ENCODE measurements at places on chromosomes 6 and 20.

GRCh38 chr20:40144581-40144980 is 544.5 kb downstream of the MAFB start:
- no peak for DNase-seq

- peak; percentile 43 for DNase-seq
Observed at GRCh38 chr6:99330159-99330558, 19.3 kb downstream of the FAXC start.

- DNase-seq = no peak
Observed at GRCh38 chr6:168201383-168201782, 118.2 kb downstream of the DACT2 start.

DNA sequence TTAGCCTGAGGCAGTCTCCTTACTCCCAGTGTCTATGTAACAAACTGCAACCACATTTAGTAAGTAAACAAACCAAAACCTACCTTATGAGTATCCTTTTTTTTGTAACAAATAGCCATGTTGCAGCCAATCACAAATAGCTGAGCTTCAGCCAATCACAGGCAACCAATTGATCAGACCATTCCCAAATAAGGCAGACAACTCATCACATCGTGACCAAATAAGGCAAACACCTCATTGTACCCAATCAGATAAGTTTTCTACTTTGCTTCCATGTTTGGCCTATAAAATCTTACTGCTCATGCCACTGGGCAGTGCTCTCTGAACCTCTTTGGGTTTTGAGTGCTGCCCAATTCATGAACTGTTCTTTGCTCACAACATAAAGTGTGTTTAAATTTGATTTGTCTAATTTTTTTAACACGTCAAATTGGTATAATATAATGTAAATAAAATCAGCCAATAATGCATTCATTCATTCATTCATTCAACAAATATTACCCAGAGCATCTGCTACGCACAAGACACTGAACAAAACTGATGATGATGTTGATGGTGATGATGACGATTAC is 117.8 kb downstream of the BCAS1 start:
- no peak for DNase-seq

DNA sequence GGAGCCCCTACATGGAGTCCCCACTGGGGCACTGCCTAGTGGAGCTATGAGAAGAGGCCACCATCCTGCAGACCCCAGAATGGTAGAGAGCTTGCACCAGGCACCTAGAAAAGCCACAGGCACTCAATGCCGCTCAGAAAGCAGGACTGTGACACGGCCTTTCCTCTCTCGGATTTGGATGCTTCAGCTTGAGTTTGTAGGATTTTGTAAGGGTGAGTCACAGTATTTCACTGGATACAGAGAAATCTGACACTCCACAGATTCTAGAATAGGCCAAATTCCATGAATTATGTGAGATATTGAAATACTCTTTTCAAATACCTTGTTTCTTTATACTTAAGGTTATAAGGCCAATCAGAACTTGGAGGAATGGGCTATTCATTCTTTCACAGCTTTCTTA is 424.5 kb downstream of the HTR1B start:
- DNase-seq = no peak

DNA sequence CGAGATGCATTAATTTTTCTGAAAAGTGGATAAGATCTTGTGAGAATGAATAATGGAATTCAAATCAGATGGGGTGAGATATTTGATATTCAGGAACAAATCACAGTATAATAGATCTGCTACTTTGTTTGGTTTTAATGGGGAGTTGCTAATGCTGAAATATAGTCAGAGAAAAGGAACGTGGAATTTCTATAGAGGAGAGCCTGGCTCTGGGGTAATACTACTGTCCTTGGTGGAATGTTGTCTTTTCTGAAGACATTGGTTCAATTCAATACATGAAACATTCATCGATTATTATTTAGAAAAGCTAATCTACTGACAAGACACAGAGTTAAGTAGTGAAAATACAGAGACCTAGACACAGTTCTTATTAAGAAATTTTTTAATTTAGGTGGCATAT is 108.6 kb downstream of the ESR1 start:
- no peak for DNase-seq

DNA sequence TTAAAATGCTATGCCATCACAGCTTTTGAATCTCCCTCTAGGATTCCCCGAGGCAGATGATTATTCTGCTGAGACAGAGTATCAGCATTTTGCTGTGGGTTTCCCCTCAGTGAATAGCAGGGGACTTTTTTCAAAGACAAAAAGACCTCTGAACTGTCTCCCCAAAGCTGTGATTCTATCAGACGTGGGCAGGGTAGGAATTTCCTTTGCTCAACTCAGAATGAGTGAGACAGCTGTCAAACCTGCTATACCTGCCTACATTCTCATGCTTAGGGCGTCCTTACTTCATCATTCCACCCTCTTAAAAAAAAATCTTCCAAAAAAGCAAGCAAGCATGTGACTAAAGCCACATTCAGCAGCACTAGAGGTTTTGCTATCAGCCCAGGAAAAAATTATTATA is 147.6 kb upstream of the FAM83B start:
- no peak for DNase-seq

GRCh38 chr6:90079560-90080490 is 185.6 kb downstream of the GJA10 start:
- DNase-seq = no peak

- DNase-seq = no peak
Observed at GRCh38 chr6:89828988-89829471, 650 bp upstream of the CASP8AP2 start.

- no peak for DNase-seq
Observed at GRCh38 chr6:133051240-133051639, 189.9 kb upstream of the EYA4 start.

DNA sequence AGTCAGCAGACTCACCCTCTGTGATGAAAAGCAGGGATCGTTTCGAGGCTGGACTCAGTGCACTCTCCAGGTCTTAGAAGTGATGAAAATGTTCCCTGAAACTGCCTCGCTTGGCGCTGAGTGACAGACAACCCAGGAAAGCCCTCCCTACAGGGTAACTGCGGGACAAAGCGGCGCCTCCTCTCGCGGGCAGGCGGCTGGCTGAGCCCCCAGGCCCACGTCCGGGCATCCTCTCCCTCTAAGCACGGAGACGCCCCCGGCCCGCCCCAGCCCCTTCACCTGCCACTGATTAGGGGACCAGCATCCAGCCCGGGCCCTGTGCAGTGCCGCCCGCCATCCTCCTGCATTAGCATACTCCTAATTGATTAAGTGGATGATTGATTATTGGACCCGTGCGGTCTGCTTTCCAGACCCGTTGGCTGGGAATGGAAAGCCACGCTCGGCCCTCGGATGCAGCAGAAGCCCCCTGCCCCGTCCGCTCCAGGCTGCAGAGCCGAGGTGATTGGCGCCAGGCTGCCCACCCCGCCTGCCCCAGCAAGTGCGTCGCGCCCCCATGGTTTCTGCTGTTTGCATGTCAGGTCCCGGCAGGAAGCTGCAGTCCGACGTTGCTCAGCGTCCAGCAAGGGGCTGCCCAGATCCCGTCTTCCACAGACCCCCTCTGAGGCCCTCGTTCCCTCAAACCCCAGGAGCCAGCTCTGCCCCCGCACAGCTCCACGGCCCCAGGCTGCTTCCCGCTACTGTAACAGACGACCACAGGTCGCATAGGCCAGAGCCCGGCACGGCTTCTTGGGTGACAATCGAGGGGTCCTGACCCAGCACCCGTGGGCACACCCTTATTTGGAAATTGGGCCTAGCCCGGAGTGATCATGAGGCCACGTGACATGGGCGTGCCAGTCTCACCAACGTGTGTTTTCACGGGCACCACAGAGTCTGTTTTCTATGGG is 131.6 kb downstream of the DLL1 start:
- no peak for DNase-seq

DNA sequence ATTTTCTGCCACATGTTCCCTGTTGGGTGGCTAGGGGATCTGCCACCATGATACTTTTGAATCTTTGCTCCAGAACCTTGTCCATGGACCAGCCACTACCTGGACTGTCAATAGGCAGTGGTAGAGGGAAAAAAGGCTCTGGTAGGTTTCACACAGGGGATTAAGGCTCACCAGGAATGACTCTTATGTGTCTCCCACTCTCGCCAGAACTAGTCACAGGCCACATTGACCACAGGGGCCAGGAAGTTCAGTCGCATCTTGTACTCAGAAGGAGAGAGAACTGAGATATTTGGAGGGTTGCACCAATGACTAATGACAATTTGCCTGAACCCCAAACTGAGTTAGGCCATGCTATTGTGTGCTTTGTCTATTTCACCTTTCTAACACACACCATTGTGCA is 23.6 kb upstream of the APCDD1L start:
- DNase-seq = no peak

DNA sequence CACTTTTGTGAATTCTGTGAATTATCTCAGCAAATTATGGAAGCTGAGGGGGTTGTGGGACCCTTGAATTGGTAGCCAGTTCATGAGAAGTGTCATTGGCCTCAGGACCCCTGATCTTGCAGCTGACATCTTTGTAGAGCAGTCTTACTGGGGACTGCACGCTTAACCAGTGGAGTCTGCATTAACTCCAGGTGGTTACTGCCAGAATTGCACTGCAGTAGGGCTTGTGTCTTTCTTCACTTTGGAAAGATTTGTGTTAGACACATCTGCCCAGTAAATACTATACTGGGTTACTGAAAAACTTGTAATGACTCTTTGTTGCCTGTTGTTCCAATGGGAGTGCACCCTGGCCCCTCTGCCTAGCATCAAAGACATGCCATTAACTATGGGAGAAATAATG is 21.2 kb upstream of the CDKN1A start:
- DNase-seq = no peak

DNA sequence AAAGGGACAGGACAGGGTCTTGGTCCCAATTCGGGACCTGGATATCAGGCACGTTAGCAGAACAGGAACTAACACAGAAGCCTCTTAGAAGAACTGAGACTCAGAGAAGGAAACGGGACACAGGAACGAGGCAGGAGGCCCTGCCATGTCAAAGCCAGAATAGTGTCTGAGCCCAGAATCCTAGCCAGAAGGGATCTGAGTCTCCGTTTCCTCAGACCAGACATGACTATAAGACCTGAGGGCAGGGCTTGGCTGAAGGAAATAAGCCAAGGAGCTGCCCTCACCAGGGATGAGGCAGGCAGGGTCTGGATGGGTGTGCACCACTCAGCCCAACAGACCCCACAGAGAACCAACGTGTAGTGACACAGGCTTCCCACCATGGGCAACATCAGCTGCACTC is 40.3 kb downstream of the TRERF1 start:
- DNase-seq = no peak

GRCh38 chr6:137494281-137494987 is at the start of gene OLIG3:
OLIG3 (minus strand) TSS chr6:137494394; CDS start chr6:137494170, 224 bp downstream.
- no peak for DNase-seq

GRCh38 chr6:111793711-111794111 is 79.5 kb downstream of the FYN start:
- peak; percentile 21 for DNase-seq

- DNase-seq = no peak
Observed at GRCh38 chr20:56166781-56167465, 81.6 kb upstream of the MC3R start.

GRCh38 chr6:155483858-155484257 is 28.2 kb upstream of the NOX3 start:
- no peak for DNase-seq

DNA sequence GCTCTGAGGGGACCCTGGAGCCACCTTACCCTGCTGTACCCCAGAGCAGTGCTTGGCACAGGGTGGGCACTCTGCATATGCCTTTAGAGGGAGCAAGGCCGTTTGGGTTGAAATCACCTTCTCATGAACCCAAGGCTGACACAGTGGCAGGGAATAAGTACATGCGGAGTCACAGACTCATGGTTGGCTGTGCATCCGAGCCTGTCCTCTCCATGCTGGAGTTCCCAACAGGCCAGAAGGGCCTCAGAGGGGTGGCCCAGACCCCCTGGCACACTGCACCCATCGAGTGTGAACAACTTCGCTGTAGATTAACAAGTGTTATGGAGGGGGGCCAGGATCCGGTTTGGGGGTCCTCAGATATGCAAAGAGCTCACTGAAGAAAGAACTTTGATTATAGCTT is 21.0 kb upstream of the IRF4 start:
- no peak for DNase-seq

DNA sequence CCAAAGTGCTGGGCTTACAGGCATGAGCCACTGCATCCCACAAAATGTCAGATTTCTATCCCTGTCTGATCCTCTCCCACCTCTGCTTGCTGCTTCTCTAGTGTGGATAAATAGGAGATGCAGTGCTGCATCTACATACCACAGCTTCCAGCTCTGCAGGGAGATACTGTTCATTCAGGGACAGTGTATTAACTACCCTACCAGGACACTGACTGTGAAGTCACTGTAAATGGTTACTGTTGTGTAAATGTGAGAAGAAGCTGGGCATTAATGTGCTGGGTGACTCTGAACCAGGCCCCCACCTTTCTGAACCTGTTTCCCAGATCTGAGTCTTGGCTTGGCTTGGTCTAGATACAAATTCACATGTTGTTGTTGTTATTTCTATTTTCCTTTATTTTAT is 488.6 kb upstream of the SULF2 start:
- no peak for DNase-seq

GRCh38 chr6:36139431-36139830 is 9.1 kb downstream of the MAPK13 start:
- no peak for DNase-seq

DNA sequence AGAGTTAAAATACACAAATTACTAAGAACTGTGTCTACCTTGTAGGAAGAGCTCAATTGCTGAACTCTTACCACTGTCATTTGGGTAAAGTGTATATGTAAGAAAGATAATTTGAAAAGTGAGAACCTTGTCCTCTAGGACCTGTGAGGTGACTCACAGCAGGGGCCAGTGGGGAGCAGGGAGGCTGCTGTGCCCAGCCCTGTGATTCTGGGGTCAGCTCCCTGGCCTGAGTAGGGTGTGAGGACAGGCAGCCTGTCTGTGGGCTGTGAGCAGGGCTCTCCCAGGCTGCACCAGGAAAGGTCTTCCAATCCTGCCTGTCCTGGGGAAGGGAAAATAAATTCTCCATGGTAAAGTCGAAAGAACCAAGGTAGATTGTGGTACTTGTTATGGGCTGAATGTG is 27.3 kb upstream of the SIRPG start:
- no peak for DNase-seq

DNA sequence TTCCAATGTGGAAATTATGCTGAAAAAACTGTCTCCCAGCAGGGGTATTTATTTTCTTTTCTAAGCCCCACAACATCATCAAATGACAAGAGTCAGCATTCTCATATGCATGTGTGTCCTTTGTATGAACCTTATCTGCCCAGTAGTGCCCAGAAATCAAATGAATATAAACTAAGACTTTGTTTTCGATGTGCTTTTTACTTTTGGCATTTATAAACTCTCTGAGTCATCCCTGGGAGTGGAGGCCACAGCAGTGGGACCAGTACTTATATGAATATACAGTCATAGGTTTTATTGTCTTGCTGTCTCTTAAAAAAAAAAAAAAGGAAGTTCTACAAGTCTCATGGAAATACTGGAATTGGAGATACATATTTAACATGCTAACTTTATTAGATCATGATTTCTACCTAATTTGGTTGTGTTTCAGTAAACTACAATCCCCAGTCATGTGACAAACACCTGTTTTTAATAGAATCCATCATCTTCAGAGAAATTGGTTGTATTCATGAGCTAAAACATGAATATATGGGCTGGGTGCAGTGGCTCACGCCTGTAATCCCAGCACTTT is 99.2 kb upstream of the TMEM181 start:
- DNase-seq = no peak

GRCh38 chr6:151317995-151318365 is 73.4 kb downstream of the ZBTB2 start:
- no peak for DNase-seq

- DNase-seq = peak; percentile 50
Observed at GRCh38 chr20:38997622-38998021, 35.5 kb downstream of the DHX35 start.

- DNase-seq = no peak
Observed at GRCh38 chr20:40720099-40720498, 31.1 kb upstream of the MAFB start.
